ENCODE measurements at places on chromosomes 6 and 20.

DNA sequence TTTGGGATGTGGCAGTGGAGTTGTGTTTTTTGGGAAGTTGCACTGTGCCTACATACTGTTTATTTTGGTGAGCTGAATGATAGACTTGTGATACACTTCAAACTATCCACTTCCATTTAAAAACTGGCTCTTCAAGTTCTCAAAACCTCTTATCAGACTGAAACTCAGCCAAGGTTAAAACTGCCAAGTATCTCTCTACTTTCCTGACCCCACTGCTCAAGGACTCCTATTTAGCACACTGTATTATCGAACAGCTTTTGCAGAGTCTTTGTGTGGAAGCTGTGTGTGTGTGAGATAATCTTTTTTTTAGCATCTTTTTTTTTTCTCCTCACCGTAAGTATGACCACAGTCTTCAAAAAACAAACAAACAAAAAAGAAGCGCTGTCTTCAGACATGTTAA, 21.1 kb downstream of the STX11 start:
- DNase-seq: no peak

- DNase-seq: no peak
These were observed 394 bp downstream of the MYB start for GRCh38 chr6:135181333-135182070.

DNA sequence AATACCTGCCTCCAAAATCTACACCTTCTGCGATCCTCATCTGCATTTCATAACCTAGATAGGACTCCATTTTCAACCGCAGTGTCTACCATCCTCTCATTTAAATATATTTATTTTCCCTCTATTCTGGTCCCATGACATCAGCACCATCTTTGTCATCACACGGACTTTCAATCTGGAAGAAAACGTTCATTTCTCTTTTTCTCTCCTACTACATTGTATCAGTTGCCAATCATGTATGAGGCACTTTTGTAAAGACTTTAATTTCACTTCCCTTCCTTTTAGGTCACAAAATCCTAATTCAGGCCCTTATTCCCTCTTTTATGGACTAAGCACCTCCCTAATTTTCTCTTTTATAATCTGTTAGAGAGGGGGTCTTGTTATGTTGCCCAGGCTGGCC, 89.6 kb downstream of the PHACTR1 start:
- no peak for DNase-seq

DNA sequence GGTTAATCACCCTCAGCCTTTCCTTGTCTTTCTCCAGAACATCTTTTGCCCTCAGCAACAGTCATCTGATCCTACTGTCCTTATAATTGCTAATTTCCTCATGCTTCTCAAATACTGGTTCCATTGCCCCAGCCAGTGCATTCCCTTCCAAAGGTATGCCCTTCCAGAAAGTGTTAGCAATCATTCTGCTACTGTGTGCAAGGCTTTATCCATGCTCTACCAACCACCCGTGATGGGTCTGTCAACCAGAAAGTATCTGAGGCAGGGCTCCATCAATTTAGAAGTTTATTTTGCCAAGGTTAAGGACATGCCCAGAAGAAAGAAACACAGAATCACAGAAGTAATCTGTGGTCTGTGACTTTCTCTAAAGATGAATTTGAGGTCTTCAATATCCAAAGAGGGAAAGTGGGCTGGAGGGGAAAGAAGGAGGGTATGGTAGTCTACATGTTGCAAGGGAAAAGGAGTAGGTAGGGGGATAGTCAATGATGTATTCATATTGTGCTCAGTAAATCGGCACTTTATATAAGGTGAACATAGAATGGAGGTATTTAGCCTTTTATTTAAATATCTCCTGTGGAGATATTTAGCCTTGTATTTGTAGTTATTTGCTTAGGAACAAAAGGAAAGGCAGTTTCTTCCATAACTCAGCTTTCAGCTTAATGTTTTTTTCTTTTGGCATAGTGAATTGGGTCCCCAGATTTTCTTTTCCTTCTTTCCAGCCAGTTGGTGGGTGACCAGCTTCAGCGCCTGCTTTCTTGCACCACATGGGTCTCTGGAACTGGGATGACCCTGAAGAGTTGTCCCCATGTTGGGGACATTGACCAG, 35.2 kb upstream of the PAQR8 start:
- no peak for DNase-seq

DNA sequence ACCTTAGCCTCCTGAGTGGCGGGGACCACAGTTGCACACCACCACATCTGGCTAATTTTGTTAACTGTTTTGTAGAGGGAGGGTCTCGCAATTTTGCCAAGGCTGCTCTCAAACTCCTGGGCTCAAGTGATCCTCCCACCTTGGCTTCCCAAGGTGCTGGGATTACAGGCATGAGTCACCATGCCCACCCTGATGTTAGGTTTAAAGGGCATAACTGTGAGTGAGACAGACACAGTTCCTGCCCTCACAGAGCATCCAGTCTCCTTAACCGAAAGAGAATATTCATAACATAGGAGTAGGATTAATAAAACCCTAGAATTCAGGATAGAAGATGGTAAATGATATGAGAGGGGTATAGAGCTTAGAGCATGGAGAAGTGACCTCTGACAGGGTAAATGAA, 3.1 kb upstream of the SPATA2 start:
- no peak for DNase-seq

GRCh38 chr6:20038410-20039204, 173.7 kb downstream of the MBOAT1 start:
- DNase-seq: peak; percentile 17

- no peak for DNase-seq
These were observed 1434.0 kb upstream of the EYS start for GRCh38 chr6:67141005-67141404.

DNA sequence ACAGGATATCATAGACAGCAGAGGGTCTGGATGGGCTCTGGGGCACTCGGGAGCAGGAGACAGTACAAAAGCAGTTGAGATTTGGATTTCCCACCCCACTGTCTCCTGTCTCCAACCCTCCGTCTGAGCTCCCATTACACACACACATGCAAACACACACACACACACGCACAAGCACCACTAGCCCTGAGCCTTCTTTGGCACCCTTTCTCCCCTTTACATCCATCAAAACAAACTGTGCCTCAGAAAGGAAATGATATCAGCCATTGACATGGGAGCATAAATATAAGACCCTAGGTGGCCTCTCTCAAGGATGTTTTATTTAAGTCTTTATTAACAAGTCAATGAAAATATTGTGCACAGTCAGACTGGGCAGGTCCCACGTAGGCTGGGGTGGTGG, 17.5 kb downstream of the TTBK1 start:
- no peak for DNase-seq

- no peak for DNase-seq
These were observed 634.5 kb downstream of the EYS start for GRCh38 chr6:65072500-65072899.

DNA sequence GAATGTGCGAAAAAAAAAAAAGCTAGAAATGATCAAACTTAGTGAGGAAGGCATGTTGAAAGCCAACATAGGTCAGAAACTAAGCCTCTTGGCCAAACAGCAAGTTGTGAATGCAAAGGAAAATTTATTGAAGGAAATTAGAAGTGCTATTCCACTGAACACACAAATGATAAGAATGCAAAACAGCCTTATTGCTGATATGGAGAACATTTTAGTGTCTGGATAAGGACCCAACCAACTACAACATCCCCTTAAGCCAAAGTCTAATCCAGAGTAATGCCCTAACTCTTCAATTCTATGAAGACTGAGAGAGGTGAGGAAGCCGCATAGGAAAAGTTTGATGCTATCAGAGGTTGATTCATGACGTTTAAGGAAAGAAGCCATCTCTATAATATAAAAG, 5.5 kb upstream of the ABCC10 start:
- DNase-seq: no peak

GRCh38 chr20:33554914-33555420, 65.1 kb downstream of the CBFA2T2 start:
- DNase-seq: peak; percentile 90

DNA sequence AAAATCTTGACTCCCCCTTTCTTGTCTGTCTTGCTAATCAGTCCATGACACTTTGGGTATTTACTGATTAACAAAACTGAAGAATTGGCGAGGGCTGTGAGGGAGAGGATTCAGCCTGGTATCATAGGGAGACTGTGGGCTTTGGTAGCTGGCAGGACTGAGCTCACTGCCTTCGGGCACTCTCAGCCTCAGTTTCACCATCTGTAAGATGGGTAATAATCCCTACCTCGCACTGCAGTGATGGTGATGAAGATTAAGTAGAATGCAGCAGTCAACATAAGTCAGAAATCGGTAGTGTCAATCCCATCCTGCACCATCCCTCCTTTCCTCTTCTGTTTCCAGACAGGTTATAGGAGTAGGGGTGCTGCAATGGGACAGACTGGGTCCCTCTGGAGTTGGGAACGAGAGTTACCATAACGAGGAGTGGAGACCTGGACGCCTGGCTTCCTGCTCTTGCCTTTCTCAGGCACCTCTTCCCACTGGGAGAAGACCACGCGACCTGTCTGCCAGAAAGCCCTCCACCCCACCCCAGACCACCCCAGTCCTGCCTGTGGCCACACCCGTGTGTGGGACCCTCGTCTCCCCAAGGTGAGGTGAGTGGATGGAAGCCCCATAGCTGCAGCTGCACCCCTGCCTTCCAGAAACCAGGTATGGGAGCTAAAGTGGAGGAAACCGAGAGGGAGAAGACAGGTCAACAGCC, 99.1 kb downstream of the SNX5 start:
- DNase-seq: no peak

DNA sequence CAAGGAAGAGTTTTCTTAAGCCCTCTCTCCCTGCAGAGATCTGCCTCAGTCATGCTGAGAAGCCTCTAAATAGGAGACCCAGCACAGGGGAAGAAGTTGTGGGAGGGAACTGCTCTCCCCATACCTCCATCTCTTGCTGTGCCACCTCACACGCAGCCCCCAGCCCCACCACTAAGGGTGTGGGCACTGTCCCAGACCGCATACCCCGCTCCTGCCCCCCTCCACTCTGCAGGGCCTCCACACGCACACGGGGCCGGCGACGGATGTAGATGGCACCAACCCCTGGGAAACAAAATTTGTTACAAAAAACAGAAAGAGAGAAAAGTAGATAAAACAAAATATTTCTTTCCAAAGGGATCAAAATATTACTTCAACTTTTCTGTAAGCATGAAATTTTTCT, 10.2 kb upstream of the CPNE1 start:
- DNase-seq: no peak

GRCh38 chr6:112289038-112289566, 34.7 kb upstream of the LAMA4 start:
- no peak for DNase-seq

GRCh38 chr20:8764344-8764962, 304.4 kb upstream of the PLCB4 start:
- DNase-seq: no peak

DNA sequence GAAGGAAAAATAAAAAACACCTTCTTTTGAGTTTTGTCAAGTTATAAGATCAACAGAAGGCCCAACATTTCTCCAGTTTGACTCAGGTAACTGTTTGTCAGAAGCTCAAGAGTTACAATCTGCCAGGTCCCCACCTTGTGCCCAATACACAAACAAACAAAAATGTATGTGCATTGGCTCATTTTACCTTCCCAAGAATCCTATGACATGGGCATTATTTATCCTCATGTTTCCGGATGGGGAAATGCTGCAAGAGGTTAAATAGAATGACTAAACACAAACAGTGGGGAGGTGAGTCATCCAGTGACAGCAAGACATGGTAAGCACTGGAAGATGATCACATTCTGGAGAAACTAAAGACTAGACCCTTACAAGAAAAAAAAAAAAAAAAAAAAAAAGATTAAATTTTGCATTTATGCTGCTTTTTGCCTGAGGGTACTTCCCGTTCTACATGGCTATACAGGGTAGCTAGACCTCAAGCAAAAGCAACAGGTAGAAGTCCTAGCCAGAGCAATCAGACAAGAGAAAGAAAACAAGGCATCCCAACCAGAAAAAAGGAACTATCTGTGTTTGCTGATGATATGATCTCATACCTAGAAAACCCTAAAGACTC, 23.6 kb upstream of the ANKRD60 start:
- peak; percentile 34 for DNase-seq

GRCh38 chr6:147127587-147127986, 76.6 kb upstream of the STXBP5 start:
- DNase-seq: no peak

- DNase-seq: no peak
These were observed 18.2 kb upstream of the OCSTAMP start for GRCh38 chr20:46568570-46569129.

- no peak for DNase-seq
These were observed 18.4 kb downstream of the TRAM2 start for GRCh38 chr6:52558266-52559000.

GRCh38 chr20:25273046-25273445, 25.2 kb downstream of the PYGB start:
- DNase-seq: no peak

DNA sequence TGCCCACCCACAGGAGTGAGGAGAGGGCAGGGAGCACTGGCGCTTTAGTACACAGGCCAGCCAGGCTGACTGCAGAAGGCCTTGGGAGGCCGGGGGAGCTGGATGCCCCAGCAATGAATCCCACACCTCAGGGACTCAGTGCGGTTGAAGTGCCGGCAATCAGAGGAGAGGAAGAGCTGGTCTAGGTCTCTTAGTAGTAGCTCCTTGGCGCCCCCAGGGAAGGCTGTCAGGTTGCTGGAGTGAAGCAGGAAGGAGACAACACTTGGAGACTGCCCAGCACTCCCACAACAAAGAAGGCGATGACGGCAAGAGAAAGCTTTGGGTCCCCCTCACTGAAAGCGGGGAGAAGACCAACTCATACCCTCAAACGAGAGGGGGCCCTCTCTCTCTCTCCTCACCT, 8.3 kb upstream of the TNXB start:
- no peak for DNase-seq

DNA sequence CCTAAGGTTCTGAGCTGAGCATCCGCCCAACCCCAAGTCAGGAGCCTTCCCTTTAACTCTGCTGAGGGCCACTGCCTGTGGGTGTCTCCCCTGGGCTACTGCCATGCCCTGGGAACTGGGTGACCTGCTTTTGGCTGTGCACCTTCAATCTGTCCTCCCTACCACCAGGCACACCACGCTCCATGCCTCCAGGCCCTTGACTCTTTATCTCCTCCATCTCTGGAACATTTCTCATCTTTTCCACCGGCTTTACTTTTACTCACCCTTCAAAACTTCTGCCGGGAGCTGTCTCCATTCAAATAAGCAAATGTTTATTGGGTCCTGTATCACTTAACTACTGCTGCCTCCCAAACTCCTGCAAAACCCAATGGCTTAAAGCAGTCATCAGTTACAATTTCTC, 83.3 kb upstream of the NHSL1 start:
- no peak for DNase-seq

DNA sequence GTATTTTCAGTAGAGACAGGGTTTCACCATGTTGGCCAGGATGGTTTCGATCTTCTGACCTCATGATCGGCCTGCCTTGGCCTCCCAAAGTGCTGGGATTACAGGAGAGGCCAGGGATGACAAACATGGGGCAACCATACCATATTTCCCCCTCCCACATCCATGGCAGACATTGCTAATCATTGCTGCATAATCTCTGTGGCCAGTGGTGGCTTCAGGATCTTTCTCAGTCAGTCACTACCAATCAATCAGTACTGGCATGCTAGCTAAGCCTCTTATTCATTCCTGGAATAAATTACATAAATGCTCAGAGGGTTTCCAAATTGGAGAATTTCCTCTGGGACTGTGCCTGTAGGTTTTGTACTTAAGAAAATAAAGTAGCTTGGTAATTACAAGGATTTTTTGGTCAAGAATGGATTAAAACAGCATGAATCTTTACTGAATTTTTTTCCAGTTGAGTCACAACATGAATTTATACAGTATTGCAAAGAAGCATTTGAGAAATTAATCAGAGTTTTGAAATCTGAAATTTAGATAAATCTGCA, 138.1 kb downstream of the FNDC1 start:
- DNase-seq: no peak

- DNase-seq: no peak
These were observed 45.2 kb downstream of the DEFB114 start for GRCh38 chr6:49918787-49919186.

Data from activated CD4-positive, alpha-beta T cell treated with anti-CD3 and anti-CD28 coated beads, Interleukin-2, Interleukin-4, amounts not matched to agents 100 ng/mL and 50 ng/mL, durations not matched to agents 16 hours and 8 hours (primary cell).